ENCODE measurements at places on chromosomes 3 and 15.

DNA sequence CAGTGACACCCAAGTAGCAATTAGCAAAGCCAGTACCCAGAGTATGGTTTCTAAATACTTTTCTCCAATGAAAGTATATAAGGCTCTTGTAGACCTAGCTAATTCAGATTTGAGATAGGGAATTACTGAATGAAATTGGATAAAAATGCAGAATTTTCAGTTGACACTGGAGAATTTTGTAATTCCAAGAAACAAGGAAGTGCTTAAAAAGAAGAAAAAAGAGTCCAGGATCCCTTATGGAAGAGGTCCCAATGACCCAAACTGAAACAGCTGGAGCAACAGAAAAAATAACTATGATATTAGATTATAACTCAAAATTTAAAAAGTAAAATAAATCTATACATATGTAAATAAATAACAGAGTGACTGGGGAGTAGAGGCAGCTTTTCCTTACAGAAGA is 335.2 kb downstream of the C3orf38 start:
- DNase-seq: no peak

GRCh38 chr3:96319166-96319565 is 495.2 kb upstream of the EPHA6 start:
- DNase-seq: no peak

GRCh38 chr15:26561896-26562295 is 211.0 kb downstream of the GABRB3 start:
- no peak for DNase-seq

DNA sequence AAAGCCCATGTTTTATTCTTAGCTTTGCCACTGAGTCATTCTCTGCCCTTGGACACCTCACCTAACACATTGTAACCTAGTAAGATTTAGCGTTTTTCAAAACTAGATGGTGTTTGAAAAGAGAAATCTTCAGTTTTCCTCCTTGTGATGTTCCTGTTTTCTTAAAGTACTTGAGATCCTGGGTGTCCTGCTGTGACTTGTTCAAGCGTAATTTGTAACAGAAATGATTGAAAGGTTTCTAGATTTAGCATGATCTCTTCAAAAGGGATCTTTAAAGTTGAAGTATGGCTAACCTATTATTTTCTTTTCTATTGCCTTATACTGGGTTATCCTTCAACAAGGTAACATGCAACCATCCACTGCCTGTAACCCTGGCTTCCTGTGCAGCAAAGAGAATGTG is 32.6 kb upstream of the SPATA16 start:
- DNase-seq: no peak
